HT-29 (cell line): ENCODE measurements at places on chromosomes 5 and 9. TPM values are rescaled to one million over a fixed set of nuclear protein-coding genes. Genes with fewer than 3 reads are reported as not detected.

Gene ABL1
- 15.1 and 16.4 TPM in 2 replicates for total RNA-seq

Gene CORO2A
- total RNA-seq = 23.2 and 23.6 TPM in 2 replicates

Gene RELL2
- total RNA-seq = 26.6 and 27.2 TPM in 2 replicates

Gene ACSL6
- total RNA-seq = not detected in 2 replicates

Gene ANKRD55
- not detected in 2 replicates for total RNA-seq

Gene ZNF454
- total RNA-seq = not detected in 2 replicates

Gene GADD45G
- 1.3 and 5.2 TPM in 2 replicates for total RNA-seq

Gene EXOSC3
- total RNA-seq = 66.4 and 92.7 TPM in 2 replicates

Gene CCNJL
- 7.9 and 9.1 TPM in 2 replicates for total RNA-seq

Gene PCDHGA8
- total RNA-seq = 0.10 TPM in 1 of 2 replicates, not detected in the other

Gene CACFD1
- total RNA-seq = 48.0 and 59.5 TPM in 2 replicates
